ENCODE measurements at places on chromosomes 4 and X.

DNA sequence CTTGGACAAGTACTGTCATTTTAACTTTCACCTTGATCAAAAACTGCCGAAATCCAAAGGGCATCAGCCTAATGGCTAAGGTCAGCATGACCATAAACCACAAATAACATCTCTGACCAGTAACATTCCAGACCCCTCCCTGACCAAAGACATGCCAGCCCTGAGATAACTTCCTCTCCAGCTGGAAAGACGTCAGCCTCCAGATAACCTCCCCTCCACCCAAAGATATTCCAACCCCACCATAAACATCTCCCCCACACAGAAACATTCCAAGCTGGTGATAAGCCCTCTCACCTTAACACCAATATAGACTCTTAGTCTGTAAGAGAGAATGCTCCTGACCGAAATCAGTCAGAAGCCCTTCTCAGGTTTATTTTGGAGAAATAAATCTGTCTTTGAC lies 7.4 kb downstream of the PPP1R2C start:
- no peak for DNase-seq

- DNase-seq: peak; percentile 15
Observed at GRCh38 chr4:52588771-52589591, 70.1 kb downstream of the USP46 start.

DNA sequence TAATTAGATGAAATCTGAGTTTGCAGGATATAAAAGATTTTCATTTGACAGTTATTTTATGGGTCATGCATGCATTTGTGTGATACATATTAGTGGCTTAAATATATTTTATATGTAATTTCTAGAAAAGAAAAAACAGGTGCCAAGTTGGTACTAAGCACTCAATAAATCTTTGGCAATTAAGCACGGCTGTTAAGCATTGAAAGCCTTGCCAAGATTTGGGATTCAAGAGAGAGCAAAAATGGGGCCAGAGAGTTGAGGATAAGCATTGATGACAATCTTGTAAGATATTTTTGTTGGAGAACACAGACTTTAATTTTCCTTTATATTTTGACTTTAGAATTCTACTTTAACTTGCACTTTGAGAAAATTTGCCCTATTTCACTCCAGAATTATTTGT lies 249.8 kb upstream of the MAD2L1 start:
- DNase-seq: no peak

GRCh38 chrX:129908636-129909035 lies 2.7 kb downstream of the UTP14A start:
- DNase-seq: no peak

GRCh38 chr4:14247767-14248166 lies 620.2 kb upstream of the BOD1L1 start:
- no peak for DNase-seq

DNA sequence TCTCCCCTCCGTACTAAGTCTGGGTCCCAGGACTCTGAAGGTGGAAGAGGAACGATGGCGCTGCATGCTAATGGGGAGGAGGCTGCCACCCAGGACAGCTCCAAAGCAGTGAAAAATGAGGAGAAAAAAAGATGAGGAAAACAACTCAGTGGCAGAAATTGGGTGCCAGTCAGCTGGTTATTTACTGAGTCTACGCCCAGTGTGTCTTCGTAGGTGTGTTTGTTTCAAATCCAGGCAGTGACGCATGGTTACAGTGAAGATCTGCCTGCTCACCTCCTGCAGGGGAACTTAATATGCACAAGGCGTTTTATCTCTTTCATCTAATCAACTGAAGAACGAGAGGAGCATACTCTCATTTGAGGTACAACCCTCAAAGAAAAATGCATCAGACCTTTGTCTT lies 70.9 kb upstream of the FBXW7 start:
- no peak for DNase-seq

- DNase-seq: no peak
Observed at GRCh38 chr4:19187691-19188090, 1064.0 kb upstream of the SLIT2 start.

DNA sequence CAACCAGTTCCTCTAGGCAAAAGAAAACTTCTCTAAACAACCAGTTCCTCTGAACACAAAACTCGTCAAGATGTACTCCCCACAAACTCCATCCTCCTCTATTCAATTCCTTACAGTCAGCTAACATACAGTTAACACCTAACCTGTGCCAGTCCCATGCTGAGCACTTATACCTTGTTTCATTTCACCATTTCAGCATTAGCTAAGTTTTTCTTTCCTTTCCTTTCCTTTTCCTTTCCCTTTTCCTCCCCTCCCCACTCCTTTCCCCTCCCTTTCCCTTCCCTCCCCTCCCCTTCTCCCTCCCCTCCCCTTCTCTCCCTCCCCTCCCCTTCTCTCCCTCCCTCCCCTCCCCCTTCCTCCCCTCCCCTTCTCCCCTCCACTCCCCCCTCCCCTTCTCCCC lies 13.1 kb downstream of the HERC6 start:
- DNase-seq: no peak

GRCh38 chrX:77820091-77820727 lies 34.2 kb upstream of the ATRX start:
- peak; percentile 57 for DNase-seq

GRCh38 chrX:124373348-124373747 lies 27.0 kb downstream of the SH2D1A start:
- DNase-seq: no peak

GRCh38 chrX:22043872-22044271 lies 11.7 kb downstream of the PHEX start:
- DNase-seq: no peak

DNA sequence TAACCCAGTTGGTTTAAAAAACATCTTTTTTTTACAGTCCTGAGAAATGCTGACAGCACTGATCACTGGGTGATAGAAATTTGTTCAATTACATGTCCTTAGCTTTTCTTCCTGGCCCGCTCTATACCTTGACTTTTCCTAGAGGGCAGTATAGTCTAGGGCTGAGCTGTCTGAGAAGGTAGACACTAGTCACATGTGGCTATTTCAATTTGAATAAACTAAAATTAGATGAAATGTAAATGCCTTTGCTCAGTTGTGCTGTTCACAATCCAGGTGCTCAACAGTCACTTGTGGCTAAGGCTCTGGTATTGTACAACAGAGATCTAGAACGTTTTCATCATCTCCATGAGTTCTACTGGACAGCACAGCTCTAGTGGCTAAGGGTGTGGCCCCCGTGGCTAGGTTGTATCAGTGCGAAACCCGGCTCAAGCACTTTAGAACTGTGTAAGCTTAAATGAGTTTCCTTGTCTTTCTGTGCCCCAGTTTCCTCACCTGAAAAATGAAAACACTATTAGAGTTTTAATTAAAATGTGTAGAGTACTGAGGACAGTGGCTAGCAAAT lies 111.6 kb upstream of the WDR17 start:
- DNase-seq: no peak

DNA sequence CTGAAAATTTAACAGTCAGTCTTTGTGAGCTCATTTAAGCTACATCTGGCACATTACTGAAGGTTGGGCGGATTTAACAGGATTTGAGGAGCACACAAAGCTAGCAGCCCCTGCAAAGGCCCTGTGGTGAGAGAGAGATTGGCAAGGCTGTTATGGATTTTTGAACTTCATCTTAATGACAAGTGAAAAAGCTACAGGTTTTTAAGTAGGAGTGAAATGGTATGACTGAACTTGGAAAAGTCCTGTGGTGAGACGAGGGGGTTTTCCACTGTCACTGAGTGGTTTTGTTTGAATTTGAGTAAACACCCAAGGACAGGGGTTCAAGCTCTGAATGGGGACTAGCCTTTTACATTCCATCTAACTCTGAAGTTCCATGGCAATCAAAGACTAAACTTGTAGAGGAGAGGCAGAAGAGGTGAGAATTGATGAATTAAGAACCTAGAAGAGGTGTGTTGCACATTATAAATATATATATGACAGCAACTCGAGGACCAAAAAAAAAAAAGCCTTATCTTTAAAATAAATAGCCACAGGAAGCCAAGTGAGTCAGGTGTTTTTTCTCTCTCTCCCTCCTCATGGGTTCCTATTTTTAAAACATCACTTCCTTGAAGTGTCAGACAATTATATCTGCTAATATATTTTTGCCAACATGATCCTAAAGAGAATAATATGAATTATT lies 47.8 kb upstream of the CLNK start:
- no peak for DNase-seq

DNA sequence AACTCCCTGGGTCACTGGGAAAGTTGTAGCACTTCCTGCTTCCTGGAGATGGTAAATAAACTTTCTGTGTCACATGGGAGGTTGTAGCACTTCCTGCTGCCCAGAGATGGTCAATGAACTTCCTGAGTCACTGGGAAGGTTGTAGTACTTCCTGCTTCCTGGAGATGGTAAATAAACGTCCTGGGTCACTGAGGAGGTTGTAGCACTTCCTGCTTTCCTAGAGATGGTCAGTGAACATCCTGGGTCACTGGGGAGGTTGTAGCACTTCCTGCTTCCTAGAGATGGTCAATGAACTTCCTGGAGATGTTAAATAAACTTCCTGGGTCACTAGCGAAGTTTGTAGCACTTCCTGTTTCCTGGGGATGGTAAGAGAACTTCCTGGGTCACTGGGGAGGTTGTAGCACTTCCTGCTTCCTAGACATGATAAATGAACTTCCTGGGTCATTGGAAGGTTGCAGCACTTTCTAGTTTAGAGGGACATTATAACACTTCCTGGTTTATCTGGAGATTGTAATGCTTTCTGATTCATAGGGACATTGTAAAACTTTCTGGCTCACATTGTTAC lies 62.3 kb upstream of the CD99 start:
- no peak for DNase-seq

- DNase-seq: no peak
Observed at GRCh38 chrX:24034485-24034884, 7.5 kb upstream of the KLHL15 start.

- DNase-seq: no peak
Observed at GRCh38 chr4:33078145-33078544, 2358.0 kb downstream of the PCDH7 start.

DNA sequence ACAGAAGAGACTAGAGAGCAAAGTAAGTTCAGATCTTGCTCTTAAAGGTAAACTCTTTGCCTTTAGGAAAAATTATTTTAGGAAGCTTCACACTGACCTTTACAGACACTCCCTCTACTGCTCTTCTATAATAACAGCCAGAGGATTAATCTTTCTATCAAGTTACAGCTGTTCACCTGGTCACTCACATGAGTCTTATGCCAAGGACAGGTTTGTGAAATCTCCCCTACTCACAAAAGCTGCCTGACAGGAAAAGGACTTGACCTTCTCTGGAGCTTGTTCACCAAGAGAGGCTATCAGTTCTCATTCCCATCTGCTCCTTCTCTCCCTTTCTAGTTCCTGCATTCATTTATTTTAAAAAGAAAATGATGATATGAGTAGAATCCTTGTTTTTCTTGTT lies 117.3 kb downstream of the C4orf51 start:
- no peak for DNase-seq

GRCh38 chr4:123597586-123597985 lies 201.0 kb downstream of the SPRY1 start:
- no peak for DNase-seq

DNA sequence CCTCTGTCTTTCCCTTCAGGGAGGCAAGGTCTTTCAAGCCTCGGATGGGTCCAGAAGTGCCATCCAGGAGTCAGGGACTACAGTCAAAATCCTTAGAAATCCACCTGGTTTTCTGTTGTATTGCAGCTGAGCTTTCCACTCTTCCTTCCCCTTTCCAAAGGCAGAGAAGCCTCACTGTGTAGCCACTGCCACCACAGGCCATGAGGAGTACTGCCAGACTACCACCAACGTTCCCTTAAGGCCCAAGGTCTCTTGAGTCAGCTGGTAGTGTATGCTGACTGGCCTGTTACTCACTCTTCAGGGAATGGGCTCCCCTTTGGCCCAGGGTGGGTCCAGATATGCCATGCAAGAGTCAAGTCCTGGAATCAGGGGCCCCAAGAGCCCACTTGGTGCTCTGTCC lies 1454.1 kb downstream of the PCDH19 start:
- DNase-seq: no peak

GRCh38 chr4:100900134-100900533 lies 382.3 kb upstream of the EMCN start:
- DNase-seq: no peak

- no peak for DNase-seq
Observed at GRCh38 chrX:148310426-148311165, 189.8 kb upstream of the AFF2 start.

- DNase-seq: no peak
Observed at GRCh38 chrX:70044541-70045245, 5.0 kb downstream of the AWAT2 start.

DNA sequence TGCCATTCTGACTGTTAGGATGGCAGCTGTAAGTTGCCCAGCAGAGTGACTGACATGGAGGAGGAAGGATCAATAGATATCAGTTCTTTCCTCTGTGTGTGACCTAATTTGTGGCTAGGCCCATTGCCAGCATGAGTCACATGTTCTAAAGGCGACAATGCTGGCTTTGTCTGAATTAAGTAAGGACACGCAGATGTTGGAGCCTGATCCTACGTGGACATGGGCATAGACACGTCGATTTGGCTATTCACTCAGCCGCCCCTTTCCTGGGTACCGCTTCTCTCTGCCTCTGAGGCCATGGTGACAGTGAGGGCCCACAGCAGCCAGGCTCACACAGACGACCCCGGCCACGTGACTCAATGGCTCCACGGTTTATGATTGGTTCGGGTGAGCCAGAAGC lies 16.3 kb downstream of the PROM1 start:
- peak; percentile 41 for DNase-seq

DNA sequence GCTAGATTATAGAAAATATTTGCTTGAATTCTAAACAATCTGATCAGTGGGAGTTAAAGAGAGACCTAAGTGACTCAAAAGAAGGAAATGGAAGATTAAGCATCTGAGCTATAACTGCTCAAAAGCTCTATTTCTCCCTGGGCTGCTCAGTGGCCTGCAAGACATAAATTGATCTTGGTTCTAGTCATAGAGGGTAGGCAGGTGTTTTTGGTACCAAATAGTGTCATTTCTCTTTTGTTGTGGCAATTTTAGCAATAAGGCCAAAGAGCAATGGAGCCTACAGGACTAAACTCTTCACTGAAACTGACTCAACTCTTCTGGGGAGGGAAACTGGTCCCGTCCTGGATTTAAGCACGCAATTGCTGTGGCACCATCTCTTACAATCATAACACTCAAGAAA lies 33.9 kb upstream of the BMP2K start:
- DNase-seq: no peak

Data from muscle of leg (tissue), 16 donors.